NCI-H524 (cell line): ENCODE measurements at places on chromosomes 16 and 17.

DNA sequence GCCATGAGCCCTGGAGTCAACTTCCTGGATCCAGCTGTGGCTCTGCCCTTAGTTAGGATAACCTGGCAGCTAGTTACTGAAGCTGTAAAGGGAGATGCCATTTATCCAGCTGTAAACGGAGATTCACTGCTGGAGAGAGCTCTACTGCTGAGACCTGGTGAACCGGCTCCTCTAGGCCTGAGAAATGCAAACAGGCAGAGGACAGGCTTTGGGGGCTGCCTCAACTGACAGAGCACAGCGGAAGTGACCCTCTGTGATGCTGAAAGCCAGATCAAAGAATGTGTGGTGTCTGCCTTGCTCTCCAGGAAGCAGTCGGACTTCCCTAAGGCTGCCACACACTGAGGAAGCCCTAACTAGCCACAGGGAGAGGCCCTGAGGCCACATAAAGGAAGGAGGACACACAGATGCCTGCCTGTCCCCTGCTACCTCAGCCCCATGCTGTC lies 21.9 kb upstream of the GPRC5C start:
- DNase-seq: no peak

DNA sequence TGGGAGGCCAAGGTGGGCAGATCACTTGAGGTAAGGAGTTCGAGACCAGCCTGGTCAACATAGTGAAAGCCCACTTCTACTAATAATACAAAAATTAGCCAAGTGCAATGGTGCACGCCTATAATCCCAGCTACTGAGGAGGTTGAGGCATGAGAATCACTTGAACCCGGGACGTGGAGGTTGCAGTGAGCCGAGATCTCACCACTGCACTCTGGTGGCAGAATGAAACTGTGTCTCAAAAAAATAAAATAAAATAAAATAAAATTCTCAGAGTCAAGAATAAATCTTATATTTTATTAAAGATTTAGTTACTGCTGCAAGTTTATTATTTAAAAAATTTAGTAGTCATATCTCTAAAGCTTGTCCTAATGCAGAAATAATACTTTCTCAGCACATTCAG lies 29.7 kb downstream of the ARL4D start:
- no peak for DNase-seq

DNA sequence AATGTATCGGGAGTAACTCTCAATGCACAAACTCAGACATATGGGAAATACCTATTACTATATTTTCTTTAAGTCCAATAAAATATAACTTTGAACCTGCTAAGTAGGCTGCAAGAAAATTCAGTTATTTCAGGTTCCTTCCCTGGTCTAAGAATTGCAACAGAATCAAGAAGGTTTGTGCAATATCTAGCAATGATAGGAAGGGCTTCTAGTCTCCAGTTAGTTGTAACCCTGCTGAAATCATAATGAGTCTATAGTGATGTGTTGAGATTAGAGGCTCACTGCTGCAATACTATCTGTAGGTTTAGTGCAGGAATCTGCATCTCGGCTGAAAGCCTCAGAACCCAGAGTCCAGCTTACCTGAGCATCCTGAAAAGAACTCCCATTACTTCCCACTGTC lies 110.5 kb downstream of the PMP22 start:
- no peak for DNase-seq

DNA sequence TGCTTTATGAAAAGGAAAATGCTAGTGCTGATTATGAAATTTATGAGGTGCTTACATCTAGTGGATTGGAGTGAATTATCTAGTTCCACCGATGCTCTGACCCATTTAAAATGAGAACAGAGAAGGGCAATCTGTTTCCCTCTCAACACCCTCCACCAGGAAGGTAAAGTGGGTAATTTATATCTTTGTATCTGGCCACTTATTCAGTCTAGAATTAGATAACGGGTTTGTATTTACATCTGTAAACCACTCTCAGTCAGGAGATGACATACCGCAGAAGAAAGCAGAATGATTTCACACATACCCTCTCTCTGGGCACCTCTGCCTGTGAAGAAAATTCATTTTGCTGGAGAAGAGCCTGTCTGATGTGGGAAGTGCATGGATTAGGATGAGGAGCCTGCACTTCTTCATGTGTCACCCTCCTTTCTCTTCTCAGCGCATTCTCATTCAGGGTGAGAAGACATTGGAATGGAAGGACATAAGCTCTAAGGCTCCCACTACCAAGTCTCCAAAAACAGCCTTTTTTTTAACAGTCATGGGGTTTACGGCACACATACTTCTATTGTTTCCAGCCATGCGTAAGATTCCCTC lies 646.7 kb upstream of the SALL1 start:
- no peak for DNase-seq

GRCh38 chr17:55567240-55568214 lies 56.3 kb upstream of the SMIM36 start:
- peak; percentile 81 for DNase-seq

DNA sequence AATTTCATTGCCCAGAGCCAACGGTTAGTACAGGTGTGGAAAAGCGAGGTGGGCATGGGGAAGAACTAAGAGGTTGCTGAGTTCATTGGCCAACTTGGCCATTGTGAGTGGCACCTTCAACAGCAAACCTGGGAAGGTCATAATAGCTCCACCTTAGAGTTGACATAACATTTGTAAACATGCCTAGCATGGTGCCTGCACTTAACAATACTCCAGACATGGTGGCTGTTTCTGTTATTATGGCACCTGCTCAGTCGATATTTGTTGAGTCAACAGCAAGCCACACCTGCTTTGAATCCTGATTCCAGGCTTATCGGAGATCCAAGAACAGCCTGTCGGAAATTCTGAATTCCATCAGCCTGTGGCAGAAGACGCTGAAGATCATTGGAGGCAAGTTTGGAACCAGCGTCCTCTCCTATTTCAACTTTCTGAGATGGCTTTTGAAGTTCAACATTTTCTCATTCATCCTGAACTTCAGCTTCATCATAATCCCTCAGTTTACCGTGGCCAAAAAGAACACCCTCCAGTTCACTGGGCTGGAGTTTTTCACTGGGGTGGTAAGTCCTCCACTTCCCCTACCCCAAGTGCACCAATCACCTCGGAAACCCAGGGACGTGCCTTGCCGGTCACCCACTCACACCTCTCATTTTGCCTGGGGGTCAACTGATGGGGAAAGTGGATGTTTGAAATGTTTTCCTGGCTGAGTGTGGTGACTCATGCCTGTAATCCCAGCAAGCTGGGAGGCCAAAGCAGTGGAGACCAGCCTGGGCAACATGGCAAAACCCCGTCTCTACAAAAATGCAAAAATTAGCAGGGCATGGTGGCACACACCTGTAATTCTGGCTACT lies 46.0 kb downstream of the TMC5 start:
- no peak for DNase-seq

- no peak for DNase-seq
Measured at GRCh38 chr16:87493608-87494280, 920 bp upstream of the ZCCHC14 start.

GRCh38 chr16:59328961-59329360 lies 594.8 kb upstream of the GOT2 start:
- DNase-seq: no peak

- peak; percentile 90 for DNase-seq
Measured at GRCh38 chr16:57299009-57299718, 14.7 kb upstream of the PLLP start.

GRCh38 chr17:67443931-67444595 lies 67.0 kb downstream of the PITPNC1 start:
- no peak for DNase-seq
